ENCODE measurements at places on chromosomes 6 and 20. TPM values are rescaled to one million over a fixed set of nuclear protein-coding genes. Genes with fewer than 3 reads are reported as not detected.

Gene RHAG
- total RNA-seq, result not detected

- peak; percentile 74 for DNase-seq
These were observed 51.1 kb downstream of the FGD2 start for GRCh38 chr6:37056439-37057127.

DNA sequence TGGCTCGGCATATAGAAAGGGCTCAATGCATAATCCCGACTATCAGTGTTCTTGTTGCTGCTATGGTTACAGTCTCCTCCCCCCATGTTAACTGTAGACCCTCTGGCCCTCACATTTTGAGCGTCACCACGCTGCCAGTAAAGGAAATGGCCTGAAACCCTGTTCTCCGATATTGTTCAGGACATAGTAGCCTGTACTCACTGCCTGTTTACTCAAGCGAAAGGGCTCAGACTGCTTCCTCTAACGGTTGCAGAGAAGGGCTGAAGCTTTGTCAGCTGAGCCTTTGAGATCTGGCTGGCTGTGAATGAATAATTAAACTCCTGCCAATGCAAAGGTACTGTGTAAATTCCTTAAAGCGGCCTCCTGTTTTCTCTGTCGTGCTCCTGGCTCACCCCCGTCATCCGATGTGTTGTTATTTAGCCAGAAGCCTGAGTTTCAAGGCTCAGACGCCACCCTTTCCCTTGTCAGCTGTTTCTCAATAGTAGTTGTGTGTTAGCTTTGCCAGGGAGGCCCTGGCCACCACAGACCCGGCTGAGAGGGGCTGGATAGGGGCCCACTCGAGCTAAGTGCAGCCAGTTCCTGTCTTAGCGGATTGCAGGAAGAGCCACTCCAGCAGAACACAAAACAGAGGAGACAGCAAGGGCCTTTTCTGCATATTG, 31.2 kb upstream of the RALGAPA2 start:
- peak; percentile 85 for DNase-seq

DNA sequence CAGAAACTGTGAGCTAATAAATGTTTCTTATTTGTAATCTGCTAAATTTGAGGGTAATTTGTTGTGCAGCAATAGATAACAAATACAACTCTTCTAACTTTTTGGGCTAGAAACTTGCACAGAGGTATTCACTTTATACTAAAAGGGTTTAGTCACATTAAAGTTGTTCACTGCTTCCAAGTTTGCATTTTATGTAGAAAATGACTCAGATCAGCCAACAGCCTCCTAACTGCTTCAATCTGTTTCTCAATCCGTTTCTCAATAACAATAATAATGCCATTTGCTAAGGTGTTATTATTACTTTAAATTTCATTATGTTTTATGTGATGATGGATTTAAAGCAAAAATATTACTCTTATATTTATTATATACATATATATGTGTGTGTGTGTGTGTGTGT, 213.9 kb downstream of the CENPW start:
- no peak for DNase-seq

DNA sequence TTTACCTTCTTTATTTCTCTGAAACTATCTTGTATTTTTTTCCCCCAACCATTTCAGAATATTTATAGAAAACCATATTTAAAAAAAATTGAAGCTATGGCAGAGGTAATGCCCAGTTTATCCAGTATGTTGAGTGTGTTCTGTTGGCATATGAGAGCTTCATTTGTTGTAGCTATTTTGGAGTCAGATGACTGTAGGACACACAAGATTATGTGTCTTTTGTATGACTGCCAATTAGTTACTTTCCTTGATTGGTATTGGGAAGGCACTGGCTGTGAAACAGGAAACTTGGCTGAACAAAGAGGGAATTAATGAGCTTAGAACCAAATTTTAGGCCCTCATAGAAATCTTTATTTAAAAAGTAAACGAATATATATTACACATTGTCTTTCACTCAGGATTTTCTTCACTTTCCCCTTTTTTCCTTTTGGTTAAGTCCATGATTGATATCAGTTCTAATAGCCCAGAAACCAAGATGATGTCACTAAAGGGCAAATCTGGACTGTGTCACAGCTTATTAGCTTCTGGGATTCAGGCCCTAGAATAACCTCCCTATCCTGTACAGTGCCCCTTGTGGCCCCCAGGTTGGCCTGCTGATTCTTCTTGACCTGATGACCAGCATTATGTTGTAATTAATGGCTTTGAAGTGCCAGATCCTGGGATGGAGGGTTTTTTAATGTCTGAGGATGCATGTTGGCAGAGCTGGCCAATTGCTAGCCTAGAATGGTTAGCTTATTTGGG, 10.1 kb downstream of the CDC5L start:
- no peak for DNase-seq

DNA sequence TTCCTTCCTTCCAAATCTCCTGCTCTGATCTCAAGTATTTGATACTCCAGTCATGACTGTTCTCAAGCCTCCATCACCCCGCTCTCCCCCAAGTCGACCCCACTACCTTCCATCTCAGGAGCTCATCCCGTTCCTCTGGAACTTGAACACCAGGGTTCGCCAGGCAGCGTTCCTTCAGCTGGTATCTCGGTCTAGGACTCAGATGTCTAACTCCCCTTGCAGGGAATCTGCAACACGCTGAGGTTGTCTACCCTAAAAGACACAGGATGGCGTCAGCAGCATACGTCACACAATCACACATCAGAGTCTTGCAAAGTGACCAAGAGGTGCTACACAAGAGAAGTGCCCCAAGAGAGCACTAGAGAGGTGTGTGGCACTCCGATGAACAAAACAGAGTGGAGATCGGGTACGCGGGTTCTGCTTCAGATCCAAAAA, 706 bp downstream of the ZNF184 start:
- no peak for DNase-seq

GRCh38 chr6:25963426-25964123, 973 bp downstream of the TRIM38 start:
- no peak for DNase-seq

GRCh38 chr6:138264372-138264880, 46.1 kb upstream of the PBOV1 start:
- DNase-seq, result no peak

GRCh38 chr6:105994118-105994590, 92.0 kb upstream of the PRDM1 start:
- no peak for DNase-seq
